Psoas muscle (tissue), 8 donors: ENCODE measurements at places on chromosomes 1 and 21. TPM values are rescaled to one million over a fixed set of nuclear protein-coding genes. Genes with fewer than 3 reads are reported as not detected.

Gene POGK
- 3.4 TPM for polyA plus RNA-seq

DNA sequence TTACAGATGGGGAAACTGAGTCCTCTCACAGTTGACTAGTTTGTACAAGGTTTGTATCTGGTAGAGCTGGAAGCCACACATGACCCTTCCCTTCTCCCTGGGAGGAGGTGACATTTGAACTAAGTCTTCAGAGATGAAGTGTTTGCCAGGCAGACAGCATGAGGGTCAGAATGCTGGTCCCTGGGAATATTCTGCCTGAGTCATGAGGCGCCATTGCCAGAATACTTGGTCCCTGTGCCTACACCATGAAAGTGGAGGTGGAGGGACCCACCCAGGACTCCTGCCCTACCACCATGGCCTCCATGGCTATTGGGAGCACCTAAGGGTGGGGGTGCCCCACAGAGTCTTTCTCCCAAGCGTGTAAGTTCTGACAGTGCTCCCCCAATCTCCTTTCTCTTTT, 7.0 kb downstream of the RPS6KA1 start:
- no peak for DNase-seq

Gene BCL2L15
- polyA plus RNA-seq: 0.06 TPM

DNA sequence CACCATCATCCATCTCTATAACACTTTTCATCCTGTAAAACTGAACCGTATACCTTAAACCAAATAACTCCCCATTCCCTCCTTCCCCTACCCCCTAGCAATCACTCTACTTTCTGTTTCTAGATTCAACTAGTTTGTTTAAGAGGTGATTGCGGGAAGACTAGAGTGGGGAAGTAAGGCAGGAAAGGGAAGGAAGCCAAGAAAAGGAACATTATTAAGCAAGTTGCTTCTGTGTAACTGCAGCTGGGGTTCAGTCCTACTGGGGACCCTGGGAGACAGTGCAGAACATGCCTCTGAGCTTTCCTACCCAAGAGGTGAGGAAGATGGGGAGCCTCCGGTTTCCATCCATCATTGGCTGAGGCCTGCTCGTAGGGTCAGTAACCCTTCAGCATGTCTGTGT, 28.9 kb upstream of the H3-3A start:
- DNase-seq: no peak

GRCh38 chr1:41582004-41582325, 97.5 kb upstream of the EDN2 start:
- DNase-seq: no peak

- no peak for DNase-seq
Measured at GRCh38 chr1:241499910-241500309, 19.6 kb downstream of the FH start.

Gene PLEKHG5
- 2.0 TPM for polyA plus RNA-seq

Gene KCNJ9
- polyA plus RNA-seq: not detected

GRCh38 chr1:45205011-45205909, 1.1 kb downstream of the ZSWIM5 start:
- DNase-seq: peak; percentile 35

GRCh38 chr1:16204634-16205333, 7.7 kb downstream of the ARHGEF19 start:
- no peak for DNase-seq

Gene MSTO1
- polyA plus RNA-seq: 12.7 TPM

- DNase-seq: peak; percentile 93
Measured at GRCh38 chr1:228212966-228213844, 5.4 kb downstream of the OBSCN start.

DNA sequence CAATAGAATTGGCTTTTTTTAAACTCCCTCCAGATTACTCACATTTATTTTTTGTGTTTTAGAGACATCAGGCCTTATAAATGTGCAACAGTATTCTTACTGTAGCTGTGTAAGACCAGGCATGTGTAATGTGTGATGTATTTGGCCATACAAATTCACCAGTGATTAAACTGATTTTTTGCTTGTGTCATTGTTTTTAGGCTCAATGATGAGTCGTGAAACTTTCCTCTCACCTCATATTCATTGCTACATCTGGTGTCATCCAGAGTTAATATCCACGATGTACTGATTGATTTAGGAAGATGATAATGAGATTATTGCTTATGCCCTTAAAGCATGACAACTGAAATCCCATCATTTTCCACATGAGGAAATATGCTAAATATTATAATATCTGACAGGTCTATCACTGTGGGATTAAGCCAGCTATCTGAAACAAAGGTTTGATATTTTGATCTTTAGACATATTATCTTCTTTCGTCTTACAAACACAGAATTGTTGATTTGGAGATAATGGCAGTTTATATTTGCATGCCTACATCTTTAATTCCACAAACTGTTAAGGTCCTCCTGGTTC, 487.9 kb downstream of the PTBP2 start:
- no peak for DNase-seq

DNA sequence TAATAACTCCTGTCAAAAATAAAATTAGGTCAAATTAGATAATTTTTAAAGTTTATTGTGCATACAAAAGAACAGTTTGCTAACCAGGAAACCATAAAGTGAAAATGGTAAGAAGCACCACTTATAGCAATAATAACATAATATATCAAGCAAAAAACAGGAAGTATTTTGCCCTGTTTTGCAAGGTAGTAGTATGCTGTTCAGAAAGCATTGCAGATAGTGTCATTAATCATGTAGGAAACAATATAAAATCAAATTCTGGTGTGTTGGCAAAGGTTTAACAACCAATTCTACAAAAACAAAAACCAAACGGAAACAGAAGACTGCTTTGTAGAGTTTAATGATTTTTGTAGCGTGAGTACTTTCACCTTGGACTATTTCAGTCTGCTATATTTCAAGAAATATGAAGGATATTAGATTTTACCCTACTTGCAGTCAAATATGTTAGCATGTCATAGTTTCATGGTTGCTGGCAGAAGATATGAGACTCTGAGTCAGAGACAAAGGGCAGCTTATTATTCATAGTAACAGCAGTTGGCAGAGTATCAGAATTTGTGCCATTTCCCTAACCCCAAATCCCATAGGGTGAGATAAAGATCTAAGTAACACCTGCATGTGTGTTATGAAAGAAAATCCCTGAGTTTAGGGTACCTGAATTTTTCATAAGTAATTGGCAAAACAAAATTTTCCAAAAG, 729.0 kb upstream of the BRINP3 start:
- no peak for DNase-seq

DNA sequence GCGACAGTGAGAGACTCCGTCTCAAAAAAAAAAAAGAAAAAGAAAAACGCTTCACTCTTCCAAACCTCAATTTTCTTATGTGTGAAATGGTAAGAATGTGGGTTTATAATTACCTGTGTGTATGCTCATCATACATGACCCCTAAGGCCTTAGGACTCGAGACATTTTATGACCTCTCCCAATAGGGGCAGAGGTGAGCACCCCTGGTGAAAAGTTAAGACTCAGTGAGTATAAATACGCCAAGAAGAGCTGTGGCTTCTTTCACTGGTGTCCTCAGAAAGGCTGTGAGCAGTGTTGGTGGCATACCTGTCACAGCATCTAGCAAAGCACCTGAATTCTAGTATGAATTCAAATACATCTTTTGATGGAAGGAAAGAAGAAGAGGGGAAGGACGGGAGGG, 7.8 kb upstream of the FCMR start:
- no peak for DNase-seq

Gene NR5A2
- polyA plus RNA-seq: 0.29 TPM

DNA sequence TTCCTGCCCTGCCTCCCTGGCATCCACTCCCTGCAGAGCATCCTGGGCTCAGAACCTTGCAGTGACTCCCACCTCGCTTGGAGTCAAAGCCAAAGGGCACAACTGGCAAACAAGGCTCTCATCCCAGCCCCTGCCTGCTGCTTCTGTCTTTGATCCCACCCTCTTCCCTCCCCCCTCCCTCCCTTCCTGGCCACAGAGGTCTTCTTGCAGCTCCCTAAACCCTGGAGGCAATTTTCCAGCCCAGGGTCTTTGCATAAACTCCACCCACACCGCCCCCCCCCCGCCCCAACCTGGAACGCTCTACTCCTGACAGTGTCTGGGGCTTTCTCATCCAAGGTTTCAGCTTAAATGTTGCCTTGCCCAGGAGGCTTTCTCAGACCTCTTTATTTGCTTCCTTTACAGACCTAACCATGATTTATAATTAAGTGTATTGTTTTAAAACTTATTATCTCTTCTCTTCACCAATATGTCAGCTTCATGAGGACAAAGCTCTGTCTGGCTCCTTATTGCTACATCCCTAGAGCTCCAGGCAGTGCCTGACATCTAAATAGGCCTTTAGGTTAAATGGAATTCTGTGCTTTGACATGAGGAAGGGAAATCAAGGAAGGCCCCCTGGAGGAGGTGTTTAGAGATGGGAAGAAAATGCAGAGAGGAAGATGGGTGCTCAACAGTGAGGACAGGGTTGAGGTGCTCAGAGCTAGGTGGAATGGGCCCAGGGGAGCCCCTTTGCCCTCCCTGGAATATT, 37.7 kb upstream of the PADI1 start:
- no peak for DNase-seq

Gene RSPO1
- 0.01 TPM for polyA plus RNA-seq

GRCh38 chr1:46114925-46115603, 17.4 kb downstream of the PIK3R3 start:
- no peak for DNase-seq

DNA sequence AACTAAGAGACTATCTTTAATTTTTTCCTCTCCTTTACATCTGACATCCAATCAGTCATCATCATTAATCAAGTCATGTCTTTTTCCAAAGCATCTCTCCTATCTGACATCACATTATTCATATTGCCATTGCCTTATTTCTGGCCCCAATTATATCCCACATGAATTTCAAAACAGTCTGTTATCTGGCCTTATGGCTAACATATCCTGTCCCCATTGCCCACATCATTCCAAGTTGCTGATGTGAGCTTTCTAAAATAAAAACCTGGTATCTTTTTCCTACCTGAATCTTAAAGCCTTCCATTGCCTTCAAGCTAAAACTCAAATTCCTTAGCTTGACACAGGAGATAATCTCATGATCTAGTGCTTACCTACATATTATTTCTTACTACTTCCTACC, 283.9 kb downstream of the LRRC40 start:
- no peak for DNase-seq

GRCh38 chr1:153932156-153933131, 9.7 kb upstream of the GATAD2B start:
- DNase-seq: no peak

Gene ARHGAP29
- 7.9 TPM for polyA plus RNA-seq

- DNase-seq: no peak
Measured at GRCh38 chr1:172339842-172340241, 80.6 kb upstream of the C1orf105 start.

GRCh38 chr1:2159124-2159523, 35.4 kb downstream of the FAAP20 start:
- DNase-seq: no peak

DNA sequence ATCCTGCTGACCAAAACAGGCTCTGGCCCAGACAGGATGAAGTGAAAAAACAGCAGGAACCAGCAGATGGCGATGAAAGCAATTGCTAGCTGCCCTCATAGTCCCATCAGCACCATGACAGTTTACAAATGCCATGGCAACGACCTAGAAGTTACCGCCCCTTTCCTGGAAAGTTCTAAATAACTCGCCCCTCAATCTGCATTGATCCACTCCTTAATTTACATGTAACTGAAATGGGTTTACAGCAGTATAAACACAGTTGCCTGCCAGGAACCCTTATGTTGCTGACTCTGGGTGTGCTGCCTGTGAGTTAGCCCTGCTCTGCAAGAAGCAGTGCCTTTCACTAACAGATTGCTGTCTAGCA, 65.5 kb upstream of the CR1L start:
- no peak for DNase-seq

Gene UBASH3A
- polyA plus RNA-seq: not detected

- DNase-seq: no peak
Measured at GRCh38 chr21:23968722-23969647, 1638.3 kb downstream of the MRPL39 start.

Gene DPYD
- 3.4 TPM for polyA plus RNA-seq

GRCh38 chr1:156746728-156747631, 4.5 kb downstream of the HDGF start:
- peak; percentile 98 for DNase-seq

Gene NOS1AP
- polyA plus RNA-seq: 0.10 TPM

Gene AK5
- 0.14 TPM for polyA plus RNA-seq

DNA sequence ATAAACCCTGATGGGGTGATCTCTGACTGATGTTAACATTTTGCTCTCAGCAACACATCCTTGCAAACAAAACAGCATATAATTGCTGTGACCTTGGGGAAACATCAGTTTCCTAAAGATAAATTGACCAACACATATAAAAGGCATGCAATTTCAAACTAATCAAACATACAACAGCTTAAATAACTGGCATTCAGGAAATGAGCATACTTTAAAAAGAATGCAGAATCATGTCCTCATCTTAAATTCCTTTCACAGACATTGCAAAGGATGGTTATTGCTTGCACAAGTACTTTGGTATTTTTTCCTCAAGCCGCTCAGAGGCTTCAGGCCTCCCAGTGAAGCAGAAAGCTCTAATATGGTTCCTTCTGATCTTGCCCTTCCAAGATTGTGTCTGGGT, 53.4 kb upstream of the RGS18 start:
- no peak for DNase-seq

DNA sequence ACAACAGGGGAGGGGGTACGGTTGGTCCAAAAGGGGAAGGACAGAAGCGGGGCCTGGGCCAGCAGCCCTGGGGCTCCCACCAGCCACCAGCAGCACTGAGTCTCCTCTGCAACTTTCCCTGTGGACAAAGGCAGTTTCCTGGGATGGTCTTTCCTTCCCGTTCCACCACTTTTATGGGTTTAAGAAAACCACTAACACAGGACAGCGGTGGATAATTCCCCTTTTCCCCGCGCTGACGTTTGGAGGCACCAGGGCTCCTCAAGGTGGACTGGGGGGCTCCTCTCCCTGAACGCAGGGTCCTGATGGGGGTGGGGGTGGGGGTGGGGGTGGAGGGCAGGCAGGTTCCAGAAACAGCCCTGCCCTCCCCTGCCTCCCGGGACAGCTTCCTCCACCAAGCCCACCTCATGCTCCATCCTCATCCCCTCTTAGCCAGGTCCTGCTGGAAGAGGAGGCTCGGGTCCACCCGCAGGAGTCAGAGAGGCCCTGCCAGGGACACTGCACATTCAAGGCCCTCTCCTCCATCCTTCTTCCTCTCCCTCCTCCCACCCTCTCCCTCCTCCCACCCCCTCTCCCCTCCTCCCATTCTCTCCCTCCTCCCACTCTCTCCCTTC, 4.8 kb upstream of the COL6A1 start:
- DNase-seq: no peak
